ENCODE measurements at places on chromosomes 6 and 20. TPM values are rescaled to one million over a fixed set of nuclear protein-coding genes. Genes with fewer than 3 reads are reported as not detected.

SLC17A9 gene
- 40.4 TPM for total RNA-seq

ESF1 gene
- 12.7 TPM for total RNA-seq

NFATC2 gene
- 4.7 TPM for total RNA-seq

KCNK16 gene
- total RNA-seq = not detected

WFDC2 gene
- total RNA-seq = not detected

CDH4 gene
- 0.14 TPM for total RNA-seq

AKAP12 gene
- 46.8 TPM for total RNA-seq

PROKR2 gene
- total RNA-seq = not detected

BRD2 gene
- 153 TPM for total RNA-seq

SLC17A1 gene
- total RNA-seq = not detected

XKR7 gene
- not detected for total RNA-seq

SYNJ2 gene
- total RNA-seq = 24.1 TPM

FLRT3 gene
- total RNA-seq = 4.4 TPM

TTLL9 gene
- not detected for total RNA-seq

ID4 gene
- 1.5 TPM for total RNA-seq

TRIM15 gene
- total RNA-seq = not detected

GPX5 gene
- total RNA-seq = not detected

PTK6 gene
- total RNA-seq = 0.14 TPM

GPR6 gene
- not detected for total RNA-seq

TMEM217 gene
- total RNA-seq = 2.9 TPM

DLL1 gene
- total RNA-seq = 0.86 TPM

GSTA5 gene
- total RNA-seq = not detected

IL20RA gene
- total RNA-seq = not detected

SLPI gene
- total RNA-seq = not detected

CLVS2 gene
- not detected for total RNA-seq

GATA5 gene
- not detected for total RNA-seq

PTPRK gene
- total RNA-seq = 105 TPM

SLCO4A1 gene
- 6.6 TPM for total RNA-seq

CTCFL gene
- under 0.01 TPM for total RNA-seq

WFDC10B gene
- not detected for total RNA-seq

ZNF391 gene
- total RNA-seq = 0.14 TPM

UBD gene
- total RNA-seq = not detected

TTK gene
- 54.8 TPM for total RNA-seq

DNMT3B gene
- 2.2 TPM for total RNA-seq

HNF4A gene
- not detected for total RNA-seq

CTSA gene
- 151 TPM for total RNA-seq

TAGAP gene
- total RNA-seq = not detected

STMND1 gene
- not detected for total RNA-seq

PPP1R3D gene
- 8.3 TPM for total RNA-seq

AIF1 gene
- total RNA-seq = not detected

BPIFB3 gene
- not detected for total RNA-seq

MMP24OS gene
- total RNA-seq = 16.0 TPM

OR2B6 gene
- not detected for total RNA-seq

FAM50B gene
- 6.6 TPM for total RNA-seq

SSR1 gene
- total RNA-seq = 165 TPM

FOXQ1 gene
- 5.0 TPM for total RNA-seq

ELOVL5 gene
- 126 TPM for total RNA-seq

SNAP25 gene
- total RNA-seq = 5.9 TPM

PDYN gene
- not detected for total RNA-seq

DEFB124 gene
- total RNA-seq = not detected

RNASET2 gene
- 28.9 TPM for total RNA-seq

NKAIN2 gene
- not detected for total RNA-seq

MCHR2 gene
- total RNA-seq = not detected

KIAA0408 gene
- total RNA-seq = 1.1 TPM

FUT9 gene
- total RNA-seq = not detected

HLA-DPA1 gene
- total RNA-seq = not detected

BTBD3 gene
- 19.7 TPM for total RNA-seq

MRAP2 gene
- not detected for total RNA-seq
